ENCODE measurements at places on chromosomes 2 and 18.

DNA sequence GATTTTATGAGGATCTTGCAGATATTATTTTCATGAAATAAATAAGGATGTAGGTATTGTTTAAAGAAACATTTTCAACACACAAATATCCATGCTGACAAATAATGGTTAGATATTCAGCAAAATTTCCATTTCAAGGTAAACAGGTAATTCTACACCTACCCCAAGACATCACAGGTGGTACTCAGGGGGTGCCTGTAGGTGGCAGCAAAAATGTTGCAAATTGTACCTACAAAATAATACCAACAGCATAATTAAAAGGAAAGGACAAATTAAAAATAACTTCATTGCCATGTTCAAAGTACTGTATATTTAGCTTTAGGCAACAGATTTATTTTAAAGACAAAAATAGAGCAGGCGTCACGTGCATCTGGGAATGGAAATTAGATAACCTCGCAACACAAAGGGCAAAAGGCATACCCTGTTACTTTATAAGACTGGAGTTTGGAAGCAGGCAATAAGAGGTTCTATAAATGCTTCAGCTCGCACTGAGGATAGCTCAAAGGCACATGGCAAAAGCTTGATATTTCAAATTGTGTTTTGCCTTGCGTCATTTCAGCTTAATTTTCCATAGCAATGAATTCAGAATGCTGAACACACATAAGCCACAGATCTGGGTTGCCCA, 630.5 kb downstream of the TDRD15 start:
- DNase-seq: no peak

DNA sequence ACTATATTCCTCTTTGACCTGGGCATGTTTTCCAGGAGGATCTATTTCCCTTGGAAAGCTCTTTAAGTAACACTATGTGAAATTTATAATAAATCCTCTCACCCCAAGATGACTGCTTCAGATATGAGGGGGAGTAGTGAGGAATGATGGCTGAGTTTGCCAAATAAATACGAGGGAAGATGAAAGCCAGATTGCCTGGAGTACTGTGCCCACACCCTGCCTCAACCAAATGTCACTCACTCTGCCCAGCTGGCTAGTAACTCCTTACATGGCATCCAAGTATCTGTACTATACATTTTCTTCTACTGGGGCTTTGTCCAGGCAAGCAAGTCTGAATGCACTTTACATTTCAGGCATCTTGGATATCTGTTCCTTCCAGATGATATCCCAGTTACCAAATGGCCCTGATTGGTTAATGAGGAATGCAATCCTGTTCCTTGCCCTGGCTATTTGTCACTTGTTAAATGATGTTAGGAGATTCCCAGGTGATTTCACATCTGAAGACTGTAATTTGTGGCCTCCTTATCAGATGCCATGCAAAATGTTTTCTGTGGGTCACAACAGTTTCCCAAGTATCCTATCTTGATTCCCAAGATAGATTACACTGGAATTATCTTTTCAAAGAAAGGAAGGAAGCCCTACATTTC, 191.8 kb downstream of the IKZF2 start:
- peak; percentile 69 for DNase-seq

- no peak for DNase-seq
Measured at GRCh38 chr2:223797811-223798721, 39.3 kb downstream of the AP1S3 start.

DNA sequence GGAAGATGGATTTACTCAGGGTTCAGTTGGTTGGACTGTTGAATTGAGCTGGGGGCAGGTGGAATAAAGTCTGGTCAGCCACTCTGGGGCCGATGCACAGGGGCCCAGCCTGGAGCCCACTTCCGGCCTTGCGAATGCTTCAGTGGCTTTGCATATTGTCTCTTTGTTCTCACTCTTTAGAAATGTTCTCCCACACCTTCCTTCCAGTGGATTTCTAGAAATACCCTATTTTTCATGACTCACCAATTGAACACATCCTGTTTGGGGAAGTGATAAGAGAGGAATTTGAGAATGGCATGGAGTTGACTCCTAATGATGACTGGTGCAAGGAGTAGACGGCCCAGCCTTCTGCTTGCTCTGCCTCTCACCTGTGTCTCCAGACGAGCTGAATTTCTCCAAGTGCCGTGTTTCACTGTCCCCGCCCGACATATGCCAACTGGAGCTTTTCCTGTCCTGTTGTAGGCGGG, 28.1 kb downstream of the ASAP2 start:
- peak; percentile 95 for DNase-seq

DNA sequence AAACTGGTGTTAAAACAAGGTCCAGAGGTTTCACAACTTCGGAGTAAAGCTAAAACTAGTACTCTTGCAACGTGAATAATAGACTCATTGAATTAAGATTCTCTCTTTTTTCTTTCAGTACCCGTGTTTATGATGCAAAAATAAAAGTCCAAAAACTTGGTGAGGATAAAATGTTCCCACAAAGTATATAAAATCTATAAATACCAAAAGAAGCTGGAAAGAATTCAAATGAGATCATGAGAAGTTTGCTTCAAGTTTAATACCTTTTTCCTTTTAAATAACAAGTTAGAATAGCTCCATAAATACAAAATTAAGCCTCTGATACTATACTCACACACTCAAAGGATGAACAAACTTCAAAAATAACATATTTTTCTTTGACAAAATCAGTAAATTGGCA, 34.0 kb downstream of the METTL4 start:
- no peak for DNase-seq

- no peak for DNase-seq
Measured at GRCh38 chr18:70019136-70019535, 71.5 kb upstream of the CD226 start.

GRCh38 chr2:48896870-48897269, 141.3 kb upstream of the LHCGR start:
- no peak for DNase-seq

GRCh38 chr2:218357236-218358177, 850 bp downstream of the CATIP start:
- DNase-seq: no peak

DNA sequence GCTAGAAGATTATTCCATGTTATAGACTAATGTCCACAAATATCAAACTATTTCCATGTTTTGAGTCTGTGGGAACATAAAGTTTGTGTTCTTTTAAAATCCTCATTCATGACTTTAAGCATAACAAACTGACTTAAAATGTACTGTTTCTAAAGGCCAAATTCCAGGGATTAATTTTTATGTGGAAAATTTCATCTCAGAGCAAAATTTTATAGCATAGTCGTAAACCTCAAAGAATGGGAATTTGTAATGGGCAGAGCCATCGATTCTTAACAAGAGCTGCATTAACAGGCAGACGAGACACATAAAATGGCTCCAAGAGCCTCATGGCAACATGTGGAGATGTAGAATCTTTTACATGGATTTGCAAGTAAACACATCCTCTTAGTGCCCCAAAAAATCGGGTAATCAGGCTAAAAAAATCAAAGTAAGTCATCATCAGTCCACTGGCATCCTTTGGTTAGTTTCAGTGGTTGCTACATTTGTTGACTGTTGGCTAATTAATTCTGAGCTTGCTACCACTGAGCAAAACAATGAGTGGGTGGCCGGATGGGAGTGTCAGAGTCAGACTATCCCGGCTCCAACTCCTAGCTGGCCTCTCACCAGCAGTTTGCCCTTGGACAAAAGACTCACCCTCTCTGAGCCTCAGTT, 119.6 kb downstream of the FAM210A start:
- DNase-seq: no peak

DNA sequence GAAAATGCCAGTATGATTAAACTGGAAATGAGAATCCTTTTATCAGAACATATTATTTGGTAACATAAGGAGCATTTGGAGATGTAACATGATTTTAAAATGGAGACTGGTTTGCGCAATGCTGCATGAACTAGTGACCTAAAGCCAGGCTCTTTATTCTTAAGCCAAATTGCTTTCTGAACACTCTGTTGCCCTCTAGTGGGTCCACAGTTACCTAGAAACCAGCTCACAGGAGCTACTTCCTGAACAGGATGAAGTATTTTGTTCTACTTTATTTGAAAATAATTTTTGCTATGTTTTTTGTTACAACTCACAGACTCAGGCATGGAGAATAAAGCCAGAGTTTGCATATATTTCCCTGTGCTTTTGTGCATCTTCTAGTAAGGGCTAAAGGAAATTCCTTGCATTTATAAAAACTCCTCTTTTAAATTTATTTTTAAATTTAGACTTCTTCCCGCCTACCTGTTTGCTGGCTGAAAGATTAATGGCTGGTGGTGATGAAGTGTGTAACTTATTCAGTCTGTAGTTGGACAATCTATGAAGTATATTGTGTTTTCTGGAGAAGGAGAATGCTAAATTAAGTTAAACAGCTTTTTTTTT, 146.7 kb downstream of the PARD3B start:
- DNase-seq: peak; percentile 72

GRCh38 chr2:26670171-26670570, 22.4 kb upstream of the KCNK3 start:
- peak; percentile 46 for DNase-seq

- no peak for DNase-seq
Measured at GRCh38 chr2:71640489-71640888, 187.1 kb downstream of the DYSF start.

DNA sequence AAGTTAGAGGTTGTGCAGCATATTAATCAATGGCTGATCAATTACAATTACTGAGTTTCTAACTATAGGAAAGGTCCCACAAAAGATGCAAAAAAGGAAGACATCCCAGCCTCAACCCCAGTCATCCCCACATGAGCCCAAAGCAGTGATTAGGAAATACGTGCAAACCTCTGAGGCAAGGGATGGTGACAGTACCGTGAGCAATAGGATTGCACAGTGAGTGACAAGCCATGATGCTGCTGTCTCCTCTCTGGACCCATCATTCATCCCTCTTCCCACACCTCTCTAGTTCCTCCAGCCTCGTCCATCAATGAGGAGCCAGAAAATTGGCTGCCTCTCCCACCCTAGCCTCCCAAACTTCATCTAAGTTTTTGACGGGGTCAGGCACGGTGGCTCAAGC, 4.0 kb upstream of the SLC11A1 start:
- DNase-seq: no peak

DNA sequence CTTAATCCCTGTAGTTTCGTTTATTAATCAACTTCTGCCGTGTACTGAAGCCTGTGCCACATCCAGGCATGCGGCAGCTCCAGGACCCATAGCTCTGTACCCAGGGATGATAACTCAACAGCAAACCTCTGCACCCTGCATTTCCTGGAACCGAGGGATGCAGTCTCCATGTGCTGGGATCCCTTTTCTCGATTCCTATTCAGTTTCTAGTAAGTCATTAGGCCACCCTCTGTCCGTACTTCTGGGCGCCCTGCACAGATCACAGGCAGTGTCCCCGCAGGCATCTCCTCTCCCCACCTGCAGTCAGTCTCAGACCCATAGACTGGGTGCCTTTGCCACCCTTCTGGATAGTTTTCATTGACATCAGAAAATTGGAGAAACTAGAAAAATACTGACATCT, 18.8 kb downstream of the TMEM18 start:
- DNase-seq: no peak

DNA sequence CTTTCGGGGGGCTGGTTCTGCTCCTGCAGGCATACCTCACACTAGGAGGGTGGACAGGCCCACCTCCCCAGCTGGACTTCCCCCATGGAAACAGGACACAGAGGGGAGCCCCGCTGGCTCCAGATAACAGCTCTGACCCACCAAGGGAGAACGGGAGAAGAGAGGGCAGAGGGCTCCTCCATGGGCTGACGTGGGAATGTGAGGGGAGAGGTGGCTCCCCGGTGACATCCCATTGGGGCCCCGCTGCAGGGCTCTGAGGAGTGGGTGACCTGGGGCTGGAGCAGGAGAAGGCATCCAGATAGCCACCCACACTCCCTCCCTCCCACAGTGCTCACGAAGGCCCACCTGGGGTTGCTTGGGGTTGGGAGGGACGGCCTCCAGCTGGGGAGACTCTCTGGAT, 45.9 kb downstream of the FBLN7 start:
- DNase-seq: peak; percentile 28

- DNase-seq: peak; percentile 58
Measured at GRCh38 chr2:71813807-71814470, 333.7 kb downstream of the CYP26B1 start.

DNA sequence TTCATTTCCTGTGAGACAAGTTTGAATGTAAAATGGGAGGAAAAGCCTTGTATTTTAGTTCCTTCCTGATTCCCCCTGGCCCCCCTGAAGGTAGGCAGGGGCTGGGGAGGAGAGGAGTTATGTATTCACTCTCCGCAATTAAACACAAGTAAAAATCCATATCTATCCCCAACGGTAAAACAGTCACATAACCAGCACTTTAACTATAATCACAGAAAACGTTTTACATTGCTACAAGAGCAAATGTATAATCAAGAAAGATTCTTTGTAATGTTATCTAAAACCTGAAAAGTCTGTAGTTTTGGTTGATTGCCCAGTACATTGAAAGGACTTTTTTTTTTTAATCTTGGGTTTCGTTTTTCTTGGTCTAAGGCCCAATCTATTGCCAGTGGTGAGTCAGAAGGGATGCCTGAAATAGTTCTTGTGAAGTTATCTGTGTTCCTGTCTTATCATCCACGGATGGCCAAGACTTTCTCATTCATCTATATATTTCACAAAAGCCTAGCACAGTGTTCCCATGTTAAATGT, 34.5 kb upstream of the CCNYL1 start:
- no peak for DNase-seq

GRCh38 chr18:43314941-43315340, 37.7 kb upstream of the SYT4 start:
- no peak for DNase-seq

DNA sequence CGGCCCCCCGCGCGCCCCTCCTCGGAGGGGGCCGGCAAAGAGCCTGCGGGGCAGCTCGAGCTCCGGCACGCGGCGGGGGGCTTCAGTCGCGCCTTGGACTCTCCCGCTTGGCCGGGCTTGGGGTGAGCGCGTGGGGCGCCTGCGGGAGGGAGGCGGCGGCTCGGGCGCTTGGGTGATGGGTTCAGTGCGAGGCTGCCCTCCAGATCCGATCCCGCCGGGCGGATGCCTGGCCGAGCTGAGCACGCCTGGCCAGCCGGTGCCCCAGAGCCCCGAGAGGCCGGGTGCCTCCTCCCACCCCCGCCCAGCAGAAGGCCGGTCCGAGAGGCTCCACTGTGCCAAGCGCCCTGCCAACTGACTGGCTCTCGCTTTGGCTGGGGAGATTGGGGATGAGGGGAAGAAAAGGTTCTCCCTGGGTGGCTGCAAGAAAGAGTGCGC, 273 bp upstream of the NXPH2 start:
- DNase-seq: peak; percentile 60

DNA sequence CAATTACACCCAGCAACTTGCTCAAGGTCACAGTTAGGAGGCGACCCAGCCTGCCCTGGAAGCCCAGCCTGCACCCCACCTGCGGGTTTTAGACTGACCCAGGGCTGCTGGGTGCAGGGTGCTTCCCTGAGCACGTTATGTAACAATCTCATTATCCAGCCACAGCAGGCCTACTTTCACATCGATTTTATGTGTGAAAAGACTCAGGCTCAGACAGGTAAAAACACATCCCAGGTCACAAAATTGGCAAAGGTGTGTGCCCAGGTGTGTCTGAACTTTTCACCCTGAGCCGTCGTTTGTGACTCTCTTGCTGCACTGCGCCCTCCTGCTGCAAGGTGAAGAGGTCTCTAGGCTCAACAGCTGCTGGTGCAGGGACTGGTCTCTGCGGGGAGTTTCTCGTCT, 668.2 kb upstream of the HS6ST1 start:
- DNase-seq: no peak

GRCh38 chr2:177633910-177634294, 241.3 kb downstream of the AGPS start:
- DNase-seq: no peak
